Naive thymus-derived CD8-positive, alpha-beta T cell (primary cell): ENCODE measurements at places on chromosomes 12 and 14.

- peak; percentile 61 for DNase-seq
Observed at GRCh38 chr12:93502802-93503623, 35.7 kb downstream of the MRPL42 start.

GRCh38 chr14:92506231-92506630, 7.3 kb upstream of the RIN3 start:
- DNase-seq, result no peak

DNA sequence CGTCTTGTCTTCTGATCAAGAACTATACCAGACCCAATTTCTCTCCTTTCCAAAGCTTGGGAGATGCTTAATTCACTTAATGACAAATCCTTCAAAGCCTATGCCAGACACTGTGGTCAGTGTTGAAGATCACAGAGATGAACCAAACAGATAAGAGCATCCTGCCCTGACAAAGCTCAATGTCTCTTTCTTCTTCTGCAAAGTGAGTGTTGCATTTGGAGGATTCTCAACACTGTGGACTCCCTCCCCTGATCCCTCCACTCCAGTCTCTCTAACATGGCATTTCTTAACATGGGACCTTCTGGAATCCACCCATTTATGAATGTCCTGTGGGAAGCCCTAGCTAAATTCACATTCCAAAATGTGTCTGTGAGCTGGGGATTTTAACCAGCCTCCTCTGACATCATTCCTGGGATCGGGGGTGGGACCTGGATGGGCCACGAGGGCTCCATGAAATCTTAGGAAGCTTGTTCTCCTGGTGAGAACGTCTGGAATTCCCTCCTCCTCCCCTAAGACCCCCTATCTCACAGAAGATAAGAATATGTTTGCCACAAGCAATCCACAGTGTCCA, 20.3 kb downstream of the SYNE3 start:
- no peak for DNase-seq

- no peak for DNase-seq
Observed at GRCh38 chr14:83706231-83706954, 1823.6 kb upstream of the FLRT2 start.

DNA sequence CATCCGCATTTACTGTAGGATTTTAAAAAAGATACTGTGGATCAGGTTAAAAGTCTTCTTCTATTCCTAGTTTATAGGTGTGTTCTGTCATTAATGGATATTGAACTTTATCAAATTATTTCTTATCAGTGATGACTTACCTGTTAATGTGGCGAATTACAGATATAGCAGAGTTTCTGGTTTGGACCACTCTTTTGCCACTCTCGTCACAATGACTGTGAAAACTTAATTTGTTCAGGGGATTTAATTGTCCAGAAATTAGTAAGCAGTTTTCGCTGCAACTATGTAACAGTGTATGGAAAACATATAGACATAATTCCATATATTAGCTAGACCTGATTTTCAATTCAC, 14.9 kb downstream of the COCH start:
- DNase-seq, result no peak

GRCh38 chr12:93186131-93186530, 191.6 kb upstream of the NUDT4 start:
- DNase-seq, result no peak

DNA sequence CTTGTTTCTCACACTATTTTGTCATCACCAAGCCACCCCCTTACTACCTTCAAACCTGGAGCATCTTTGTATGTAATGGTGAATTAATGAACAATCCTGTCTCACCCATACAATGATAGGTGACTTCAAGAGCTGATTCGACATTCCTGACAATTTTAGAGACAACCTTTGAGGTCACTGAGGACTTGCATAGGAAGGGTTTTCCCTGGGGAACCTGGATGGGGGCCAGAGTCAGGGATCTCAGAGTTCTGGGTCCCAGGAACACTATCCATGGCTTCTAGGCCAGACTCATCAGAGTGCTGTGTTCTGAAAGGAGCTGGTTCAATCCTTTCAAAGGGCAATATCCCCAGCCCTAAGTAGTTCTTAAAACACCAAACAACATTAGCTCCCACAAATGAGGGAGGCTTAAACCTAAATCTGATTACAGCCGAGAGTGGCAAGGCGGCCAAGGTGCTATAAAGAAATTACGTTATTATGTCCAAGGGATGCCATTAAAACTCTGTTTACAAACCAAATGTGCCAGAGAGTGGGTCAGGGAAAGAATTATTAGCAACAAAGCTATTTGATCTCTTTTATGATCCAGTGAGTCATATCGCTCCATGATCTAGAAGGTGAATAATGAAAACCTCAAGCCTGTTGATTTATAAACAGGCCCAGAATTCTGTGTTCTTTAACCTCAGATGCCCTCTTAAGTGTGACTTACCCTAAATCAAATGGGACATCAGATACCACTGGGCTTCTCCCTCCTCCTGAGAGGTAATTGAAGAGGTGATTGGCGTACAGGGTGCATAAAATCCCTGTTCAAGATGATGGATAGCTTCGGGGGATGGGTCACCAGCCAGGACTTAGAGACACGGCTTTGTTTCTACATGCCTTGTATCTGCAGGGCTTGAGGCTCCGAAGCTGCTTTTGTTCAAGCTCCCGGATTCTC, 230.2 kb upstream of the TBX3 start:
- no peak for DNase-seq

GRCh38 chr12:92416385-92416812, 270.8 kb upstream of the BTG1 start:
- DNase-seq, result no peak

DNA sequence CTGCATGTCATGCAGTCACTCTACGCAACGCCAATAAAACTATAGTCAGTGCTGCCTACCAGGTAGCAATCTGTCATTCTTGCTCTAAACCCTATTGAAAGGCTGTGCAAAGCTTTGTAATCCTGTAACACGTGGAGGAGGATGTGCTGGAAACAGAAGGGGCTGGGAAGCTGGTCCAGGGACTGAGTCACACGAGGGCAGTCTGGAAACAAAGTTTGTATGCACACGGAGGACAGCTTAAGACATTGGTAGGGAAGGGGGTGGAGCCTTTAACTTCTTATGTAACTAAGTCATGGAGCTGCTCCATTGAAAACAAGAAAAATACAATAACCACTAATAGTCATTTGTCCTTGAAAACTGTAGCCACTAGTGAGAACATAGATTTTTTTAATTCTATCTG, 128.0 kb downstream of the BCAT1 start:
- DNase-seq, result no peak

- no peak for DNase-seq
Observed at GRCh38 chr14:50745401-50746058, 77.4 kb upstream of the SAV1 start.

DNA sequence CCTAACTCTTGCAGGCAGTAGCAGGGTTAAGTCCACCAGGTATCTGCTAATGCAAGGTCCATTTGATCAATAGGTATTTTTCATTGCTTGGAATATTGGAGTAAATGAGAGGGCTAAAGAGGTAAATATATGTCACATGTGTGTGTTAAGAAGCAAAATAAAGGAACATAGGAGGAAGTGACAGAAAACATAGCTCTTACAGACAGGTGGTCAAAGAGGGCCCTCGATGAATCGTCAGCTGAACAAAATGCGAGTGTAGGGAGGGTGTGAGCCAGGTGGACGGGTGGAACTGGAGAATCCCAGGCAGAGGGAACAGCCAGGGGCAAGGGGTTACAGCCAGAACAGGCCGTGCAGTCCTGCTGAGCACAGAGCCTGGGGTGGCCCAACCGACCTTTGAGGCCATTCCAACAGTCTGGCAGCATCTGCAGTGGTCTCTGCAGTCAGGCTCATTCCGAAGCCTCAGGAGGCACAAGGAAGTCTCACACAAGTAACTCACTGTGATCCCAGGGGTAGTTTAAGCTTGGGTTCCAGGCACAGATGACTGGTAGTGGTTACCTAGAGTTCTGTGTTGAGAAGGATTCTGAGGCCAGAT, 43.2 kb downstream of the CCDC88C start:
- no peak for DNase-seq

GRCh38 chr12:77591959-77592743, 238.5 kb upstream of the NAV3 start:
- DNase-seq, result no peak

- DNase-seq, result no peak
Observed at GRCh38 chr12:105706321-105706972, 376.0 kb downstream of the C12orf75 start.

DNA sequence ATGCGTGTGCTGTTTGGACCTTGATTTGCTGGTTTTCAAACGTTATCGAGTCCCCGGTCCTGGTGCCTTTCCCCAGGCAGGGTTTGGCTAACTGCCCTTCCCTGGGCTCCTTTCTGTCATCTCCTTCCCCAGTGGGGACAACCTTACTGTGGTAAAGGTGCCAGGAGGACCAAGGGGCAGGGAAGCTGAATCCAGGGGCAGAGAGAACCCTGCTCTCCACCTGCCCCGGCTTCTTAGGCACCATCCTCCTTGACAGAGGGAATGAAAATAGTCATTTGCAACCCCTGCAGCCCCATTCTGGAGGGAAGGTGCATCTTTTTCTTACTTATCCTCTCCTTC, 5.0 kb downstream of the CEBPE start:
- no peak for DNase-seq

- no peak for DNase-seq
Observed at GRCh38 chr14:69953266-69953915, 74.2 kb downstream of the SMOC1 start.

- no peak for DNase-seq
Observed at GRCh38 chr12:95118788-95119179, 45.4 kb upstream of the NR2C1 start.

DNA sequence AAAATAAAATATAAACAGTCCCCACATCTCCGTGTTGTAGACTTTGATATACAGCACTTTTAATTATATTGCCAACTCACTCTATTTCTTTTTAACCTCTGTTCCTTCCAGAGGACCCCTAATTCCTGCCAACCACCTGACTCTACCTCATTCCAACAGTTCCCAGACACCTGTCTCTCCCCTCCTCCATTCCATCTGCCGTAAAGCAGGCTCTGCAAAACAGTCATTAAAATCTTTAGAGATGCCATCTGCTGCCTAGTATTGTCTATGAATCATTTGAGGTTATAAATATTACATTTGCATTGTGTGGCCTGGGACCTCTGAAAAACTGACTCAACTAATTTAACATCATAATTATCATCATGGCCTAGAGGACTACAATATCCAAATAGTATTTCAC, 148.8 kb upstream of the DCN start:
- DNase-seq, result no peak

DNA sequence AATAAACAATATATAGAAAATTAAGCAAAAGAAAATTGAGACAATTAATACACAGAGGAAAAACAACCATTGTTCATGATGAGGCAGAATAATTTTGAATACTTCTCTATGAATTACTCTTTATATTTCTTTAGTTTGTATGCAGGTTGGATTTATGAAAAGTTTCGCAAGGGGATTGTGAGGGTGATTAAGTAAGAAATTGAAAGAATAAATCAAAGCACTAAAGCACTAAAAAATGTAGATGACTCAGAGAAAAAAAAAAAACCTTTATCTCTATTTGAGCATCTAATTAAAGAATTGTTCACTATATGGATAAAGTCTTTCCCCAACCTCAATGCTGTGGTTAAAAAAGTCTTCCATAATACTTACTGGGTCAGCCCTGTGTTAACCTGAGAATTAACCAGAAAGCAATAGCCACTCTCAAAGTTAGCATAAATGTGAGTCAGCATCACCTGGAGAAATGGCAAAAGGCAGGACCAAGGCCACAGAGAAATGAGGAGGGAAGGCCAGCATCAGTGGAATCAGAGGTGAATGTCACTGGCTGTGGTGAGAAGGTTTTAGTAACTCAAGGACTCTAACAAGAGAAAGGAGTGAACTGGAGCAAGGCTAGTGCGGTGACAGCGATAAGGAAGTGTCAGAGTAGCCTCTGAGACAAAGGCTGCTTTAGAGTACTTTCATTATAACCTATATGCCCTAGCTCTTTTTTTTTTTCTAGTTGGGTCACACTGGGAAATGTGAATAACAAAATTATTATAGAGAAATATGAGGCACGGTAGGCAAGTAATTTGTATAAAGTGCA, 310.4 kb downstream of the KCNC2 start:
- DNase-seq, result no peak

DNA sequence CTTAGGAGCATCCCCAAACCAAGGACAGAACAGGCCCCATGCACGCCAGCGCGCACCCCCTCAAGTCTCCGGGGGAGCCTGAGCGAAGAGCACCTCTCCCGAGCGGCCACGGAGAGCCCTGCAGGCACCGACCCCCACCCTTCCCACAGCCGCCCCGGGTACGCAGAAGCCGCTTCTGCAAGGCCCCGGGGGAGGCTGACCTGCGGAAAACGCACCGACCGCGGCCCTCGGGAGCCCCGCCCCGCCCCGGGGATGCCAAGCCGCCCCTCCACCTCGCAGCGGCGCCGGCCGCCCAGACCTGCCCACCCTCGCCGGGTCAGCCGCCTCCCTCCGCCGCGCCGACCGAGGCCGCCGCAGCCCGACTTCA, 385 bp downstream of the CAPRIN2 start:
- peak; percentile 36 for DNase-seq

DNA sequence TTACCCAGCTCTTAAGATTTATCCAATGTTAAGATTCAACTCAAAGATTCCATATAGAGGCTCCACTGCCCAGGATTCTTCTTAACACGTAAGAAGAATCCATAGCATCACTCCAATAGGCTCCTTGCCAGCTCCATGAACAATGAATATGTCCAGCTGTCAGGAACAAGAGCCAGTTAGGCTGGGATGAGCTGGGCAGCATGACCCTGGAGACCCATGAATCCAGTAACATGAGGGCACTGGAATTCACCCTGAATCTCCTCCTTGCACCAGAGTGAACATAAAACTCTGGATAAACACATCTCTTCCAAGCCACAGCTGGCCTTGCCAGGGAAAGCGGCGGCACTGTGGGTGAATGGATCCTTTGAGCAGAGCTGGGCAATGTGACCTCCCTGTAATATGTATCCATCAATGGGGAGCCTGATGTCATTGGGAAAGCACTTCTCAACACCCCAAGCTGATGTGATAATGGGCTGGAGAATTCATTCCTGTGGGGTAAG, 24.4 kb upstream of the TC2N start:
- no peak for DNase-seq

DNA sequence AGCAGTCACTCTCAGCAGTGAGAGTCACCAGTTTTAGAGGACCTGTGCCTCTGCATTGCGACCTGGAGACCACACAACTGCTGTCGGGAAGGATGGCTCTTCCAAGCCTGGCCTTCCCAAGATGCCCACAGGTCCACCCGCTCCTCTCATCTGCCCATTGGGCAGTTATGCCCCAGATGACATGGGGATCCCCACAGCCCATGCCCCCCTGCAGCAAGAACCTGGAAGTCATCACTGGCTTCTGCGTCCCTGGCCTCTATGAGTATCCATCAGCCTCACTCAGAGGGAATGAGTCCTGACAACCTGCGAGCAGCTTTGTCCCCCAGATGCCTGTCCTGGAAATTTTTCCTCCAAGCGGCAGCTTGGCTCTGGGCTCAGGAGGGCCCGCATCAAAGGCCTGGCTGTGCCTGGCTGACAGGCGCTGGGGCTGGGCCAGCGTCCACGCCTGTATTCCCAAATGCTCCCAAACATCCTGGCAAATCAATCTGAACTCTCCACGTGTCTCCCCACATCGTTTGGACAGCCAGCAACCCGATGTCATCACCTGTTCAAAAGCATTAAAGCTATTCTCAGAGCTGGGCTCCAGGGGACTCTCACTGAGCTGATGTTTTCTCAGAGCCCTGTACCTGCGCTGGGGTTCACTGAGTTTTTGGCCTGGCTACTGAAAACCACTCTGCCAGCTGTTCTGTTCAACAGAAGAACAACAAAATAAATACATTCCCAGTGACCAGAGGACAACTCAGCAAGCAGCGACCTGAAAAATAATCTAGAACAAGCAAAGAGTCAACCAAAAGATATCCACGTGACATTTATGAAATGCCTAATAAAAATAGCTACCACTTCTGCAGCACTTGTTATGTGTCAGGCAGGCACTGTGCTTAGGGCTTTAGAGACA, 57.8 kb downstream of the CLMN start:
- DNase-seq, result no peak
